Osteoblast (primary cell): ENCODE measurements at places on chromosomes 2 and 18. TPM values are rescaled to one million over a fixed set of nuclear protein-coding genes. Genes with fewer than 3 reads are reported as not detected.

RTP5 gene
- total RNA-seq: not detected in 2 replicates

GRCh38 chr2:229810786-229811185 lies 96.4 kb upstream of the DNER start:
- no peak for DNase-seq

- DNase-seq: no peak
These were observed 46.4 kb downstream of the INSIG2 start for GRCh38 chr2:118134650-118135049.

FOXI3 gene
- not detected in 2 replicates for total RNA-seq

- DNase-seq: no peak
These were observed 74.5 kb downstream of the TMEM17 start for GRCh38 chr2:62431512-62431911.

NYAP2 gene
- under 0.01 TPM in 1 of 2 replicates, not detected in the other for total RNA-seq

GDF7 gene
- under 0.01 TPM in 1 of 2 replicates, not detected in the other for total RNA-seq

DSG3 gene
- total RNA-seq: 1.4 and 1.8 TPM in 2 replicates

- no peak for DNase-seq
These were observed 76.6 kb upstream of the ZFP36L2 start for GRCh38 chr2:43302961-43303494.

GRCh38 chr2:220432645-220433044 lies 805.2 kb downstream of the SLC4A3 start:
- no peak for DNase-seq

GRCh38 chr2:160409480-160409879 lies 84.1 kb downstream of the RBMS1 start:
- no peak for DNase-seq

DNA sequence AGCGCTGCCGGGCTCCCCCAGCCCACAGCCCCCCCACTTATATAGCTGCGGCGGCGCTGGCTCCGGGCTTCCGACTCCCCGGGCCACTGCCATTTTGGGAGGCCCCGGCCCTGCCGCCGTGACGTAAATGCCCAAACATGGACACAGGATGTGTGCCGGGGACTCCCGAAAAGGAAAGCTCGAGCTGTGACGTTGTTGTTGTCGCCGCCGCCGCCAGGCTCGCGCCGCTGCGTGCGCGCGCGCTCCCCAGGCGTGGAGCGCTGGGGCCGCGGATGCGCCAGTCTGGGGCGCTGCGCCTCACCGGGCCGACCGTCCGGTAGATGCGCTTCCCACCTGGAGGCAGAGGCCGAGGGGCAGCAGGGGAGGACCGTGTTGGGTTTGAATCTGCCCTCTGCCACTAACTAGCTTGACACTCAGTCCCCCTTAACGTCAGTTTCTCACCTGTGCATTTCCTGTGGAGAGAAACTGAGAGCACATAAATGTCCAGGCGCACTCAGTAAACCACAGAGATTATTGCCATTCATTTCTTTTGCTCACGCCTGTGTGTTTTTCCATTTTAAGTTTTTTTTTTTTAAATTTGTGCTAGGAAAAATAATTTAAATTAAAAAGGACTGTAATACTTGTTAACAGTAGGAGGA lies at the start of gene EGR4:
TSS of gene EGR4 (minus strand) at position 15 of the 638 bp plus-strand sequence. CDS start 231 bp downstream, outside the sequence.
- DNase-seq: peak; percentile 99

LYG1 gene
- total RNA-seq: under 0.01 and 0.88 TPM in 2 replicates

DNA sequence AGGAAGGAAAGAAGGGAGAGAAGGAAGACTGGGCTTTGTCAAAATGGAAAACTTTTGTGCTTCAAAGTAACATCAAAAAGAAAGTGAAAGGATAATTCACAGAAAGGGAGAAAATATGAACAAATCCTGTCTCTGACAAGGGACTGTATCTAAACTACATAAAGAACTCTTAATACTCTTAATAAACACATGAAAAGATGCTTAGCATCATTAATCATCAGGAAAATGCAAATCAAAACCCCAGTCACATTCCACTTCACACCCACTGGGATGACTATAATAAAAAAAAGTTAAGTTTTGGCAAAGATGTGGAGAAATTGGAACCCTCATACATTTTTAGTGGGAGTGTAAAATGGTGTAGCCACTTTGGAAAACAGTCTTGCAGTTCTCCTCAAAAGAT lies 11.8 kb upstream of the ZFP36L2 start:
- peak; percentile 82 for DNase-seq

HOXD8 gene
- 3.3 and 5.6 TPM in 2 replicates for total RNA-seq

- DNase-seq: no peak
These were observed 348.3 kb downstream of the ADCYAP1 start for GRCh38 chr18:1252936-1253335.

AGXT gene
- not detected in 2 replicates for total RNA-seq

DNA sequence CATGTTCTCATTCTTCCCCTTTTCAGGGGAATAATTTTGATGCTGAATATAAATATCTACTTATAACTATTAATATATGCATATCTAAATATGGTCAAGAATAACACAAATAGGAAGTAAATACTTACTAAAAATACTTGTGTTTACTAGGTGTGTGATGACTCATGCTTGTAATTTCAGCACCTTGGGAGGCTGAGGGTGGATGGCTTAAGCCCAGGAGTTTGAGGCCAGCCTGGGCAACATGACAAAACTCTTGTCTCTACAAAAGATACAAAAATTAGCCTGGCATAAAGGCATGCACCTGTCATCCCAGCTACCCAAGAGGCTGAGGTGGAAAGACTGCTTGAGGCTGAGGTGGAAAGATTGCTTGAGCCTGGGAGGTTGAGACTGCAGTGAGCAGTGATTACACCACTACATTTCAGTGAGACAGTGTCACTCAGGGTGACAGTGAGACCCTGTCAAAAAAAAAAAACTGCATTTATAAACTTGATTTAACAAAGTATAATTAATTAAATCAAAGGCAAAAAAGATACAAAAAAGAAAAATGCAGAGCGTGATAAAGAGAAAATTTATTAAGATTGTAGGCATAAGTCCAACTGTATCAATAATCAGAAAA lies 703.1 kb upstream of the VRK2 start:
- DNase-seq: peak; percentile 32
